Renal pelvis (tissue), 12 donors: ENCODE measurements at places on chromosomes 1 and 21. TPM values are rescaled to one million over a fixed set of nuclear protein-coding genes. Genes with fewer than 3 reads are reported as not detected.

Gene LCE2C
- polyA plus RNA-seq = not detected

Gene KRTAP13-2
- not detected for polyA plus RNA-seq

Gene LRRC71
- 0.96 TPM for polyA plus RNA-seq

Gene HHIPL2
- polyA plus RNA-seq = 2.0 TPM

Gene TTC22
- 6.7 TPM for polyA plus RNA-seq

Gene TMEM200B
- polyA plus RNA-seq = 15.8 TPM

DNA sequence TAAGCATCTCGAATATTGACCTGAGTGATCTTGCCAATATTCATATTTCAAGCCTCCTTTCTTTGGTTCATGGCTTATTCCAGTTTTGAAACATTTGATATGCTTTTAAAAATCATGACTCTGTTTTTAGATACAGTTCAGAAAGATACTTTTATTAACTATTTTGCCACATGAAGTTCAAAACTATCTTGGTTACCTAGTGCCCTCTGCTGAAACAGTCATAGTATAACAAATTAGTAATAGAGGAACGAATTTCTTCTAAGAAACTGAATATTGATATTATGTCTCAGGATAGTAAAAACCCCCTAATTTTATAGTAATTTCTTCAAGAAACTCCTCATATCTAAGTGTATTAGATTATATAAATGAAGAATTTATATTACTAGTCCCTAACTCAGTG is 52.6 kb upstream of the RC3H1 start:
- DNase-seq = no peak

GRCh38 chr21:37945036-37945435 is 28.8 kb upstream of the KCNJ6 start:
- no peak for DNase-seq
